Heart right ventricle (tissue), 16 donors: ENCODE measurements at places on chromosomes 2 and 18. TPM values are rescaled to one million over a fixed set of nuclear protein-coding genes. Genes with fewer than 3 reads are reported as not detected.
A peak's percentile ranks its signal among the peaks of the same experiment; 100 is the strongest.

DNA sequence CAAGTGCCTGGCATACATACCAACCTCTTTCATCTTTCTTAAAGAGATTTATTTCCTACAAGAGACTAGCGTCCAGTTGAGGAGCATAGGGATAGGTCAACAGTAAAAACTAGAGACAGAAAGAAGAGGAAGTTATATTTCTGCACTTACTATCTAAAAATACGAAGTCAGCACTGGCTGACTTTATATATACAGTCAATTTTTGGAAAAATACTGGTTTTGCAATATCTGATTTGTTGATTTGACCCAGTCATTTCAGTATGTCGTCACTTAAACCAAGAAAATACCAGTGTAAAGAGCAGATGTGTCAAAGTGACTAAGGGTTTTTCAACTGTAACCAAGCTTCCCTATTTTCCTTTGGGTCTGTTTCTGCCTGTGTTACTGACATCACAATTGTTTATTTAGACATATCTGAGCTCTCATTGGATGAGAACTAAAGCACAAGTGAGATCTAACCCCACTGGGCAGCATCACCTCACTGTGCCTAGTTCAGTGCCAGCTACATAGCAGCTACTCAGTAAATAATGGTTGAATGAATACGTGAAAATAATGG, 23.0 kb downstream of the CYTIP start:
- DNase-seq, result no peak

ASTL gene
- polyA plus RNA-seq, result not detected

DNA sequence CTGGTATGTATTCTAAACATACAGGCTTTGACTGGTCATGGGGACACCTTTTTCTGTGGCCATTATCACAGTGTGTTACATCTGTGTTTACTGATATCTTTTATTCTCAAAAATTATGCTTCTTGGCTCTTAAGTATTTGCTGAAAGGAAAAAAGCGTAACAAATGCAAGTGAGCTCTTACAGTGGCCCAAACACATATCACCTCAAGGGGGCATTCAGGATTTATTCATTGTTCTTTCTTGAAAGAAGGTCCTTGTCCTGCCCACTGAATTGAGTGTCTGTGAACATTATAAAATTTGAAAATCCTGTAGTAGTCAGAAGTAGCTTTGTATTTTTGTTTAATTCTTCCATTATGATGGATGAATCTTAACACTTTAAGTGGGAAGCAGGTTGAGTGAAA, 454.5 kb downstream of the XIRP2 start:
- no peak for DNase-seq

CD8B2 gene
- polyA plus RNA-seq, result not detected

SIX2 gene
- 1.9 TPM for polyA plus RNA-seq

LYG2 gene
- polyA plus RNA-seq, result not detected

- no peak for DNase-seq
Measured at GRCh38 chr2:152718909-152719645, 657 bp downstream of the ARL6IP6 start.

GRCh38 chr2:190726255-190726654, 77.4 kb downstream of the NAB1 start:
- DNase-seq, result no peak

- DNase-seq, result no peak
Measured at GRCh38 chr2:230319211-230319862, 7.7 kb upstream of the SP140L start.

CYS1 gene
- 1.2 TPM for polyA plus RNA-seq

- no peak for DNase-seq
Measured at GRCh38 chr2:203914546-203915182, 21.9 kb upstream of the ICOS start.

DNA sequence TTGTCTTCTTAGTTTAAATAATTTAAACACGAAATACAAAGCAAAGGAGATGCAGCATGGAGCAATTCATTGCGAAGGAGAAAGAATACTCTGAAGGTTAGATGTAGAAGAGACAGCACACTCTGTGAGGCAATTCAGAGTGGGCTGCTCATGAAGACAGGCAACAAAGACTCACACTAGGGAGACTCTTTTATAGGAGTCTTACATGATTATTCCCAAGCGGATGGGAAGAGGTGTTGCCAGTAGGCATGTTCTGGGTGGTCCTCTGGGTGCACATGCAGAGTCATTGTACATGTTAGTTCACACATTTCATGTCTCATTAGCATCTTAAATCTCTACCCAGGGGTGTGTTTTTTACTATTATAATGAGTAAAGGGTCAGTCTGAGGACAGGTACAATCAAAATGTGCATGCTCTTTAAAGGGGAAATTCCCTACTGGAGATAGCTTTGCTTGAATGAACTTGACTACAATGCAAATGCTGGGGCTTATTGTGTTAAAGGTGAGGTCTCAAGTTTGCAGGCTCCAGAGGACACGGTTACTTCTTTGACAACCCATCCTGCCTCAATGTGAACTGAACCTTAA, 275.5 kb downstream of the CDH19 start:
- no peak for DNase-seq

- DNase-seq, result no peak
Measured at GRCh38 chr18:2172881-2173280, 398.4 kb downstream of the METTL4 start.

GPR155 gene
- polyA plus RNA-seq, result 4.8 TPM

DNA sequence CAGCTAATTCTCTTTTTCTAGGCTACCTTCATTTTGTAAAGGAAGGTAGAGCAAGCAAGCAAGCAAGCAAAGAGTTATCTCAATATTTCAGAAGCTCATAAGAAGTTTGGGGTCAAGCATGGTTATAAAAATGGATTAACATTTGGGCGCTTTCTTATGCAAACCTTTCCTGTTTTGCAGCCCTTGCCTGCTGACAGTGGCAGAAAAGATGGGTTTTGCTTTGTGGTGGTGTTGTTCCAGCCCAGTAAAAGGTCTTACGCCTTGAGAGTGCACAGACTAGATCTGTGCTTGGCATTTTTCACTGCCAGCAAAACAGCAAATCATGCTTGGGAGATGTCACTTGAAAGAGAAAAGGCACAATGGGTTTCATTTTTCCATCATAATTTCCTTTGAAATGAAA, 1320.6 kb upstream of the CELF4 start:
- no peak for DNase-seq

DNA sequence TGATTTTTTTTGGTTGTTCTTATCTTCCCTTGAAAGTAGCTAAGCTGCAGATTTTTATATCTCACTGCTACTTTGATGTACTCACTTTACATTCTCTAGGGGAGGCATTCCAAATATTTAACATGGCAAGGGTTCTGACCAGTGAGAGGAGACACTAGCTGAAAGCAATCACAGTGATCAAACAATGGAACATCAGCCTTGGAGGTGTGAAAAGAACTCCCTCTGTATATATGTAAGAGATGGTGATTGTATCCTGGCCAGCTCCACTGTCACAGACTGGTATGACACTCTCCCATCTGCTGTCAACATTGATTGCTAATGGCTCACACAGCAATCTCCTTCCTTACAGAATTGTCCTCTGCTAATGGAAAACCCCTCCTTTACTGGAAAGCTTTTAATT, 291.7 kb upstream of the CDH19 start:
- no peak for DNase-seq

DNA sequence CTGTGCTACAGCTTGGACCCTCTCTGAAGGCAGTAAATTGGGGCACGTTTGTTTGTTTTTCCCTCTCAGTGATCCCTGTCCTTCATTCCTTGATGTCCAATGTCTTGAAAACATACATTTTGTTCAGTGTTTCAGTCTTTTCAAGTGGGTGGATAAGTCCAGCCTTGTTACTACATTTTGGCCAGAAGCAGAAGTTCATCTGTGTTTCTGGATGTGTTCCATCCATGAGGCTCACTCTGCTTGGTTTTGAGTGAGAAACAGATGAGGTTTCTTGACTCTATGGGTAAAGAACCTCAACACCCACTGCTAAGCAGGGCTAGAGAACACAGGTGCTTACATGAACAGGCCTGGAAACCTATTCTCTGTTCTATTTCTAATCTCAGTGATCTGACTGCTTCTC, 74.5 kb upstream of the RFX8 start:
- DNase-seq, result no peak

GRCh38 chr2:66435549-66435875, 587 bp downstream of the MEIS1 start:
- DNase-seq, result no peak

CPLX4 gene
- not detected for polyA plus RNA-seq

KCNG3 gene
- polyA plus RNA-seq, result not detected

DNA sequence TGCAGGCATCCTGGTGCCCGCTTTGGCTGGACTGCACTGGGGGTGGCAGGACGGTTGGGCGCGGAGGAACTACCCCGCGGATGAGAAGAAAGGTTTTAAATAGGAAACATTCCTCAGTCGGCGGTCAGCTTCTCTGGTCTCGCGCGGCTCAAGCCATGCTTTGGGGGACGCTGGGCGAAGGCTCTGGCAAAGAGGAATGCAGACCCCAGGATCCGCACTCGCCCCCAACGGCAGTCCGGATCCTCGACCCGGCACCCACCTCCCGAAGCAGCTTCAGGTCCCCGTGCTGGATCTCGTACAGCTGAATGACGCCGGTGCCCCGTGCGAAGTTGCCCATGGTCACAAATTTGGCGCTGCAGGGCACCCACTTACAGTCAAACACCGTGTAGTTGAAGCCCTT, 686 bp upstream of the PNO1 start:
- DNase-seq, result no peak

- no peak for DNase-seq
Measured at GRCh38 chr2:8615252-8615575, 66.6 kb upstream of the ID2 start.

- DNase-seq, result no peak
Measured at GRCh38 chr2:21288299-21288698, 164.5 kb downstream of the TDRD15 start.

DNA sequence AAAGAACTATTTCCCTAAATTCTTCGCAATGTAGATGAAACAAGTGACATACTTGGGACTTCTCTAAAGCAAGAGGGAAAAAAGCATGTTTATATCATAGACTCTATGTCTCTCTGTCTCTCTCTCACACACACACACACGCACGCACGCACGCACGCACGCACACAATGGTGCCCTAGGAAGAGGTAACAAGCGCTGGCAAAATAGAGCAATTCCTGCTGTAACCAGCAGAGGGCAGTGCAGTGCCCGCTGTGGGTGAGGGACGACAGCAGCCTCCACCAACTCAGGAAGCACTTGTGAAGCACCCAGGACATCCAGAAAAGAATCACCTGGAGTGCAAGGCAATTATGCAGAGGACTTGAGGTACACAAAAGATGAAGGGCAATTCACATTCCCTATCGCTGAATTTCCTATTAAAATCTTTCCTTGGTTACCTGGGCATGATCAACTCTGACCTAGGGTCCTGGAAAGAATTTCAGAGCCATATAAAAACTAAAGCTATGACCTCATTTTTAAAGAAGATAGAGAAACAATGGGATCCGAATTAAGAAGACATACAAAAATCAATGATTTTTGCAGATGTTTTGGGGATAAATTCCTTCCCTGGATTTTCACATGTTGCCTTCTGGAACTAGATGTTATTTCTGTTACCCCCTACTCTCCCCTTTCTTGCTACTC, 166.4 kb downstream of the PDE11A start:
- DNase-seq, result peak; percentile 32

GRCh38 chr2:21282515-21282898, 158.7 kb downstream of the TDRD15 start:
- no peak for DNase-seq

DNA sequence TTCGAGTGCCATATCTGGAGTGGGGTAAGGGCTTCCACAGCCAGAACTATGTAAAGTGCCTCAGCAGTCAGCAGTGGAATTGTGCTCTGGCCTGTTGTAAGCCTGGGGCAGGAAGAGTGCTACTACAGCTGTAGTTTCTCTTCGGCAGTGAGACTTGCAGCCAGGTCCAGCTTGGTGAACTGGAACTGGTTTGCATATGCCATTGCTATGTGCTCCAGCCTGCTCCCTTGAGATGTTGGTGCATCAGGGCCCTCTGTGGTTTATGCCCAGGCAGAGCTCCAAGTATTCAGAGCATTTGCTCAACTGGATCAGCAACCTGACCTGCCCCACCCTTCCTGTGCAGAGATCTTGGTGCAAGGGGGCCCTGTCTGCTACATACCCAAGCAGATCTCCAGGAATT, 47.8 kb downstream of the ZNF804A start:
- DNase-seq, result no peak

DNA sequence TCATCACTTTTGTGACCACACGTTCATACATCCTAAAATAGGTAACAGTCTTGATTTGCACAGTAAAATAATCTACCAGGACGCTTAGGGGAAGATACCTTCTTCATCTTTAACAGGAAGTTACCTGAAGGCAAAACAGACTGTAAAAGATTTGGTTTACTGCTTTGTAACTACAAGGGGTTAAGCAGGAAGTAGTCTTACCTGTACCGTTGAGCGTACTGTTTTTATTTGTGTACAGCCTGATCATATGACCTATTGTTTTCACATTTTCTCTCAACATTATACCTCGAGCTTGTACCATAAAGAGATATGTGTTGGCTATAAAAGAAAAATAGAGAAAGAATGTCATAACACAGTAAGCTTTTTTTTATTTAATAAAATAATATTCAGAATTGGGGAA, 18.3 kb downstream of the B4GALT6 start:
- no peak for DNase-seq

DNA sequence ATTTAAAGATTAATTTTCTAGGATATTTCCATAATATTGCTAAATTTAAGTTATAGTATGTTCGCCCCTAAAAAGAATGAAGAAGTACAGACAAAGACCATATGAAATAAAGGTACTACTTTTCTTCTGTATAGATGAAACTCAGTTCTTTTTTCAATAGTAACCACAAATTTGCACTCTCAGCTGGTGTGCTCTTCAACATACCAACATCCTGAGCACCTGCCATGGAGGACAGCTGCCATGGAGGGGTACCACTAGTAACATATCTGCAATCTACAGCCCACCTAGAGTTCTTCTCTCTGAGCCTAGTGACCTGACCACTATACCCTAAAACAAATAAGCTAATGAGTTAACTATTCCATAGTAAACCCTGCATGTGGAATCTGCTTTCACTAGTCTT, 36.8 kb upstream of the ERCC3 start:
- no peak for DNase-seq

GRCh38 chr2:104501342-104501741, 352.6 kb upstream of the POU3F3 start:
- no peak for DNase-seq

- DNase-seq, result peak; percentile 45
Measured at GRCh38 chr2:234679741-234680687, 183.1 kb upstream of the ARL4C start.

GRCh38 chr18:65876310-65876709, 125.5 kb downstream of the CDH7 start:
- no peak for DNase-seq
